ENCODE measurements at places on chromosomes 4 and X. TPM values are rescaled to one million over a fixed set of nuclear protein-coding genes. Genes with fewer than 3 reads are reported as not detected.

The ODAM gene
- not detected for total RNA-seq

The SPP1 gene
- total RNA-seq: 156 TPM

The GPR82 gene
- total RNA-seq: not detected

The GAGE2A gene
- total RNA-seq: not detected

The VEGFD gene
- under 0.01 TPM for total RNA-seq

The CFP gene
- total RNA-seq: 3.7 TPM

The SCML2 gene
- 7.3 TPM for total RNA-seq

The TRAM1L1 gene
- 5.7 TPM for total RNA-seq

The LUZP4 gene
- total RNA-seq: not detected

The EDA2R gene
- 1.0 TPM for total RNA-seq

The CLNK gene
- total RNA-seq: not detected

The MAD2L1 gene
- total RNA-seq: 4.2 TPM

The S100P gene
- total RNA-seq: 0.52 TPM

The SSR4 gene
- 85.6 TPM for total RNA-seq

The MAMLD1 gene
- 2.6 TPM for total RNA-seq

The CXCL9 gene
- total RNA-seq: 0.52 TPM

The PHEX gene
- 4.2 TPM for total RNA-seq

The GAGE13 gene
- not detected for total RNA-seq

The RPA4 gene
- 2.6 TPM for total RNA-seq

The RASSF6 gene
- total RNA-seq: not detected

The POF1B gene
- under 0.01 TPM for total RNA-seq

The RIBC1 gene
- total RNA-seq: 0.52 TPM

The FGD1 gene
- total RNA-seq: 4.2 TPM
